ENCODE measurements at places on chromosomes 4 and X.

DNA sequence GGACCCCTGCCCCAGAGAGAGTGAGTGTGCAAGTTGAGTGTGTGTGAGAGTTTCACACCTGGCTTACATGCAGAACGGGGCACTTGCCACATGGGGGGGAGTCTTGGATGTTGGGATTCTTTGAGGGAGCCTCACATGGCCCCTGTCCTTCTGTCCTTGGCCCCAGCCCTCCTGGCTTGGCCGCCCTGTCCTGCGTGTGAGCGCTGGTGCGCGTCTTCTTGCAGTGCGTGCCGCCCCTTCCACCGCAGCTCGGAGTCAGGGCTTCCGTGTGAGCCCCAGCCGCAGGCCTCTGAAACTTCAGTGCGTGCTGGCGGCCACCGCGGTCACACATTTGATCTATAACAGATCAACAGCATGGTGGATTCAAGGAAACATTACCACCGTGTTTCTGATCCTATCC is 30.1 kb upstream of the HGFAC start:
- DNase-seq, result no peak

DNA sequence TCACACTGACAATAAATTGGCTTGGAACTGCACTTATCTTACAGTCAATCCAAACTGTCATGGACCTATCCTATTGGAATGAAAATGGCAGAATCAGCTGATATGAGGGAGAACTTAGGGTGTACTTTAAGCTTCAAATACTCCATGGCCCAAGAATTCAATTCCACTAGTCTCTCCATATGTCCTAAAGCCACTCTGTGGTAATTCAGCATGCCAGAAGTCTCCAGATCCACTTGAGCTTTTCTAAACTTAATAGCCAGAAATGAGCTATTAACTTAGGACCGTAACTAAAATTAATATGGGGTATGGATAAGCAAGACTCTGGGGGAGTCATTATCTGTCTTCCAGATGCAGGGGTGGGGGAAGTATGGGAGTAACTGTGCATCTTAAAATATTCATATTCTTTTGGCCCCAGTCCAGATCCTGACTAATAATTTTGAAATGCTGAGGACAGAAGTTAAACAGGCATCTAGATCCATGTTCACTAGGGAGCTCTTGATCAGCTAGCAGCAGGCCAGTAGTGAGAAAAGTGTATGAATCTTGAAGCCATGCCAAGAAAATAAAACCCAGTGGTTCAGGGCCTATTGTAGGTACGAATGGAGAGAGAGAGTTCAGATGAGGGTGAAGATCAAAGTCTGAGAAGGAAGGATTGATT is 167.6 kb downstream of the DKK2 start:
- no peak for DNase-seq

GRCh38 chr4:121145430-121145829 is 18.7 kb downstream of the TNIP3 start:
- DNase-seq, result no peak

- DNase-seq, result no peak
These were observed 39.7 kb downstream of the LGI2 start for GRCh38 chr4:24991015-24991414.

GRCh38 chrX:48590203-48591103 is 6.8 kb upstream of the WDR13 start:
- no peak for DNase-seq

GRCh38 chr4:67929426-67929825 is 33.9 kb downstream of the TMPRSS11A start:
- no peak for DNase-seq

GRCh38 chrX:104392350-104392749 is 137.6 kb upstream of the ESX1 start:
- DNase-seq, result no peak

DNA sequence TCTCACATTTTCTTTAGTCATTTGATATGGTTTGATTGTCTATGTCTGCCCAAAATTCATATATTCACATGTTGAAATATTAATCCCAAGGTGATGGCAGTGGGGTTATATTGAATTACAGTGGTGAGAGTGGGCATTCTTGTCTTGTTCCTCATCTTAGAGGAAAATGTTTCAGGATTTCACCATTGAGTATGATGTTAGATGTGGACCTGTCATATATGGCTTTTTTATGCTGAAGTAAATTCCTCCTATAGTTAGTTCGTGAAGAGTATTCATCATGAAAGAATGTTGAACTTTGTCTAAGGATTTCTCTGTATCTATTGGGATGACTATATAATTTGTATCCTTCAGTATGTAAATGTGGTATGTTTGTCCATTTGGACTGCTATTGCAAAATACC is 512.3 kb upstream of the EPHA5 start:
- no peak for DNase-seq

- no peak for DNase-seq
These were observed 23.6 kb downstream of the CA5B start for GRCh38 chrX:15761564-15762191.

DNA sequence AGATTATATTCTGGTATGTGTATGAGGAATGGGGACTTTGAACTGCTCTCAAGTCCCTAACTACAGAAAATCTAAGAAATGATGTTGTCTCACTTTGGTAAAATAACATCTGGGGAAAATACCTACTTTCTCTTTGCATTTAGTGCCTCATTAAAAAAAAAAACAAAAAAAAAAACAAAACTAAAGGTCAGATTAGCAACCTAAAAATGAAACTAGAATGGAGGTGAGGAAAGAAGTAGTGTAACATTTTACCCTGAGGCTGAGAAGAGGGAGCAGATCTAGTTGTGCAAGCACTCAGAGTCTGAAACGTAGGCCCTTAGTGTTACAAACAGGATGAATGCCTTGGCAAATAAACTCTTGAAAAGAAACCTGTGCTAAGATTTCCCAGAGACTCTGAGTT is 56.0 kb downstream of the VGLL1 start:
- no peak for DNase-seq

GRCh38 chr4:87025614-87026041 is 90.8 kb downstream of the AFF1 start:
- DNase-seq, result no peak

GRCh38 chr4:25487155-25487554 is 110.1 kb downstream of the ANAPC4 start:
- DNase-seq, result no peak

DNA sequence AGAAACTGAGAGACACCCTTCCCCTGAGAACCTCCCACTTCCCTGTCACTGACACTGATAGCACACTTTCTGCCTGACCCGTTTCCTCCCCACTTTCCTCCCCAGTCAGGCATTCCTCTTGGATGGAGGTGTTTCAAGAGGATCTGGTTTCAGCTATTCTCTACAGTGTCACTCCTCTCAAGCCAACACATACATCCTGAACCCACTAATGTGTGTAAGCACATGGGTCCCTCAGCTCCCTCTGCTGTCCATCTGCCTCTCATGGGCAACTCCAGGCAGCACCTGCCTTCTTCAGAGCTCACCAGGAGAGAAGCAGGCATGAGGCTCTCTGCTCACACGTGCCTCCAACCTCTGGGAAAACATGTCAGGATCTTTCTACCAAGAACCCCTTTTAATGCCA is 207.6 kb downstream of the NAF1 start:
- no peak for DNase-seq

GRCh38 chr4:26239801-26240200 is 81.0 kb upstream of the RBPJ start:
- DNase-seq, result no peak

GRCh38 chr4:5816101-5816500 is 76.8 kb downstream of the CRMP1 start:
- DNase-seq, result no peak

GRCh38 chrX:114650351-114650750 is 66.5 kb downstream of the HTR2C start:
- DNase-seq, result no peak

DNA sequence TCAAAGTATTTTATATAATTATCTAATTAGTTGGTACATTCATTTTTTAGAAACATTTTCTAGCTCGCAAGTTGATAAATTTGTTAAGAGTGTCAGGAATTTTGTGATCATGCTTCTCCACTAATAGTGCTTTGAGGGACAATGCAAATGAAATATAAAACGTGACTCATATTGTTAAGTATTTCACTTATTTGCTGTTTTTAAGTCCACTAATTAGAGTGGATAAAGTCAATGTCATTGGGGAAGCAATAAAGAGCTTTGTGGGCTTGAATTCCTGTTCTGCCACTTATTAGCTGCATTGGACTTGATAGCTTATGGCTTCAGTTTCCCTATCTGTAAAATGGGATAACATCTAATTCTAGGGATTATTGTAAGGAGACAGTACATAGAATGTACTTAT is 26.5 kb upstream of the ANAPC4 start:
- no peak for DNase-seq

DNA sequence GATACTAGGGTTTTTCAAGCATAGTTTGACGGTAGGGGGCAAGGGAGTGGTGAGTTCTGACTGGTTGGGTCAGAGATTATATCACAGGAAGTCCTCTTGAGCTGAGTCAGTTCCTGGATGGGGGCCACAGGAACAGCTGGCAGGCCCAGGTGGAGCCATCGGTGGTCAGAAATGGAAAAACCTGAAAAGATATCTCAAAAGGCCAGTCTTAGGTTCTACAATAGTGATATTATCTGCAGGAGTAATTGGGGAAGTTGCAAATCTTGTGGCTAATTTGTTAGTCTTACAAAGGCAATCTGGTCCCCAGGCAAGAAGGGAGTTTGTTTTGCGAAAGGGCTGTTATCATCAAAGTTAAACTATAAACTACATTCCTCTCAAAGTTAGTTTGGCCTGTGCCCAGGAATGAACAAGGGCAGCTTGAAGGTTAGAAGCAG is 159.3 kb downstream of the PTCHD1 start:
- no peak for DNase-seq

DNA sequence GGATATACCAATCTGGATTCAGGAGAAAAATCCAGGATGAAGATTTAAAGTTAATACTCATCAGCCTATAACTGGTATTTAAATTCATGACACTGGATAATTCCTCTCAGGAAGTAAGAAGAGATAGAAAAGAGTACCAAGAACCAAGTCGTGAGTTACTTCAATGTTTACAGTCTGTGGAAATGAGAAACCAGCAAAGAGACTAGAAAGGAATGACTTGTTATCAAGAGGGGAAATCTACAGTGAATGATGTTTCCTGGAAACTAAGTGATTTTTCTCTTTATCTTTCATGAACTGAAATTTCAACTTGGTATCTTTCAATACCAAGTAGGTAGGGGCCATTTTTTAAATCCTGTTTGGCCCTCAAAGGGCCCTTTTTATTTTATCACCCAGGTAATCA is 217.9 kb upstream of the AFF2 start:
- DNase-seq, result no peak

- DNase-seq, result no peak
These were observed 261.5 kb upstream of the ADGRL3 start for GRCh38 chr4:60938621-60939020.

- DNase-seq, result no peak
These were observed 298.4 kb downstream of the ARHGAP24 start for GRCh38 chr4:85773372-85773771.

- DNase-seq, result no peak
These were observed 24.3 kb downstream of the KLHL8 start for GRCh38 chr4:87196146-87196545.

- no peak for DNase-seq
These were observed 162.2 kb upstream of the GIMD1 start for GRCh38 chr4:106530821-106531220.

GRCh38 chr4:86935566-86935852 is 698 bp downstream of the AFF1 start:
- no peak for DNase-seq

- DNase-seq, result no peak
These were observed 25.1 kb downstream of the DCAF12L2 start for GRCh38 chrX:126141014-126141413.

DNA sequence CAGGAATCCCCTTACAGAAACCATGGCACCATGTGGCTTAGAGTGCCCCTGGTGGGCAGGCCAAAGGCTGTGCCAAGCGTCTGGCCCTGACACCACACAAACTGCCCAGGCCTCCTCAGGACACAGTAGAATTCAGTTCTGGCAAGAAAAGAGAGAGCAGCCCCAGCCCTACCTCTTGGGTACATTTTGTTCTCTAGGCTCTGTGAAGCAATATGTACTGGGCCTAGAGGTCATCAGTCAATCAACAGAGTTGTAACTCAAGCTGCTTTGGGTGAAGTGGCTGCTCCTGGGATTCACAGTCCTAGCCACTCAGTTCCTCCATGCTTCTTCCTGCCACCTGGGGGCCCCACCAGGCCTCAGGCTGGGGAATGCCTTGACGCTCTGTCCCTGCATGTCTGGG is 158.1 kb upstream of the MAMLD1 start:
- DNase-seq, result no peak

- no peak for DNase-seq
These were observed 120.4 kb downstream of the TMA16 start for GRCh38 chr4:163614866-163615265.

DNA sequence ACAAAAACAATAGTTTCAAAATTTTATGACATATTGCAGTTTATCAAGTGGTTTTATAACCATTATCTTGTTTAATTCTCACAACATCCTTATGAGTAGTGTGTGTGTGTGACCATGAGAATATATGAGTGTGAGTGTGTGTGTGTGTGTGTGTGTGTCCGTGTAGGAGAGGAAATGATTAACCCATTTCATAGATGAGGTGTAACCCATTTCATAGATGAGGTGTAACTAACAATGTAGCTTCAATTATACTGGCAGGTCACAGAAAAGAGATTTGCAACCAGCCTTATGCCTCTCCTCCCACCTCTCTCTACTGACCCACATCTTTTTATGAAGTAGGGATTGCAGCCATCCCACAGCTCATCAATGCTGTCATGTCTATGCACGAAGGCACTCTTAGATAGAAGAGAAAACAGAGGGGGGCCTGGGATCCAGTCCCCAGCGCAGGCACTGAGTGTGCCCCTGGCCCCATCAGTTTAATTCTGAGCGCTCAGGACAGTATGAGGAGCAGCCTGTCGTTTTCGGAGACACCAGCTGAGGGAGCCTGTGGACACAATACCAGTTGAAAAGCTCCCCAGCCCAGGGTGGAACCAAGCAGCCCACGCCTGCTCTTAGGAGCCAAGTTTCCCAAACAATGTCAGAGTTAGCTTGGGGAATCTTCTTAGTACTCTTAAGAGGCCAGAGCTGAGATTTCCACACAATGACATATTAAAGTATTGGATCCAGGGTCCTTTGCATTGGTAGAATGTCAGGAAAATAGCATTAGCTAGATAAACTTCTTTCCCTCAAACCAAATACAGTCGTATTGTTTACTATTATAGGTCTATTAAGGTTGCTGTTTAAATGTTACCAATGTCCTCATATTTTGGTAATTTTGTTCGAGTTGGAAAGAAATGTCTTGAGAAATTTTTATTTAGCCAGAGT is 88.6 kb downstream of the PALLD start:
- no peak for DNase-seq

DNA sequence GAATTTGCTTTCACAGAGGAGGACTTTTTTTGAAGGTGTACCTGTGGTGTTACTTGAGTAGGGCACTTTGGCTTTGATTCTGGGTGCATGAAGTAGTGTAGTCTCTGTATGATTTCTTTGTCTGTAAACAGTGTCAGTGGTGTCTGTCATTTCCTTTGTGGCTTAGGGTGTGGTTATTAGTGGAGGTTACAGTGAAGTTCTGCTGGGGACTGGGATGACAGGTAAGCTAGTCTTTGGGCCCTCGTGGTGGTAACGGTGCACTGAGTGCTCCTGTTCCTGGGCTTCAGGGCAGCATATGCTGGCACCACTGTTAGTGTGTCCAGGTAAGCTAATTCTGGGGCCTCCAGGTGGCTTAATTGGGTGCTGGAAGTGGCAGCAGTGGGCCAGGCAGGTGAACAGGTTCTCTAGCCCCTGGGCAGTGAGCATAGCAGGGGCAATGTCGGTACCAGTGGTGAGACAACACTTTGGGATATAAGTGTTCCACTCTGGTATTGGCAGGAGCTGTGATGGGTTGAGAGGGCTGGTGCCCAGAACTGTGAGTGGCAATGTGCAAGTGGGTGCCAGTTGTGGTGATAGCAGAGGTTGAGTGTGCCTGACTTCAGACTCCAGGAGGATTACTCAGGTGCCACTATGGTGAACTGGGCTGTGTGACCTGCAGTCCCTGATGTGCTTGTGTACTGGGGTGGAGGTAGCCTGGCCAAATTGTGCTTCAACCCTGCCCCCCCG is 26.0 kb upstream of the VSIG1 start:
- DNase-seq, result no peak

All from stimulated activated naive CD4-positive, alpha-beta T cell treated with Interleukin-2 at 50 U/mL for 16 hours (primary cell).